Mesangial cell (primary cell): ENCODE measurements at places on chromosomes 2 and 18. TPM values are rescaled to one million over a fixed set of nuclear protein-coding genes. Genes with fewer than 3 reads are reported as not detected.

C18orf54 gene
- total RNA-seq = 3.2 and 7.3 TPM in 2 replicates

HOXD3 gene
- total RNA-seq = 2.6 and 8.9 TPM in 2 replicates

DPP4 gene
- total RNA-seq = 7.7 and 42.3 TPM in 2 replicates

SATB2 gene
- total RNA-seq = 1.6 and 3.5 TPM in 2 replicates

FLACC1 gene
- 0.89 TPM in 1 of 2 replicates, not detected in the other for total RNA-seq

CCDC148 gene
- total RNA-seq = 0.33 and 0.38 TPM in 2 replicates

PDE11A gene
- 0.51 and 0.81 TPM in 2 replicates for total RNA-seq

POTEI gene
- not detected in 2 replicates for total RNA-seq

CLK1 gene
- 7.5 and 33.6 TPM in 2 replicates for total RNA-seq

SLC4A3 gene
- total RNA-seq = 9.0 and 20.0 TPM in 2 replicates

USP40 gene
- 25.3 and 31.6 TPM in 2 replicates for total RNA-seq

TGFA gene
- 1.1 and 7.2 TPM in 2 replicates for total RNA-seq

RAD51AP2 gene
- under 0.01 TPM in 1 of 2 replicates, not detected in the other for total RNA-seq

MAB21L4 gene
- total RNA-seq = not detected in 2 replicates
